Caudate nucleus (tissue), 63 donors: ENCODE measurements at places on chromosomes 12 and 14.

GRCh38 chr14:100605706-100606686, 18.8 kb upstream of the BEGAIN start:
- no peak for DNase-seq

DNA sequence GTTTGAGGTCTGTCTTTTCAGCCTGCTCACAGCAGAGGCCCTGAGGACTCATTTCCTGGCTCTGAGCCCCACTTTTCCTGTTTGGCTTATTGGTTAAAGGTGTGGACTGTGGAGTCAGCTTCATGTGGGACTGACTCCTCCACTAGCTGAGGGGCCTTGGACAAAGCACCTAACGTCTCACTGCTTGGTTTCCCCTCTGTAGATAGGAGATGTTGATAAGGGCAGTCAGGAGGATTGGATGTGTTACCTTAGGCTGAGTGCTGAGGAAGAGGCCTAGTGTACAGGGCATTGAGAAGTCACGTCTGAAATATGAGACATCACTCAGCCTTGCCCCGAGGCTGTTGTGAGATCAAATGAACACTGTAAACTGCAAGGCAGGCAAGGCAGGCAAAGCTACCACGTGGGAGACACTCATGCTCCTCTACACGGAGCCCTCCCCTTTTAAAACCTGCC, 27.1 kb upstream of the TCL1A start:
- DNase-seq = no peak

DNA sequence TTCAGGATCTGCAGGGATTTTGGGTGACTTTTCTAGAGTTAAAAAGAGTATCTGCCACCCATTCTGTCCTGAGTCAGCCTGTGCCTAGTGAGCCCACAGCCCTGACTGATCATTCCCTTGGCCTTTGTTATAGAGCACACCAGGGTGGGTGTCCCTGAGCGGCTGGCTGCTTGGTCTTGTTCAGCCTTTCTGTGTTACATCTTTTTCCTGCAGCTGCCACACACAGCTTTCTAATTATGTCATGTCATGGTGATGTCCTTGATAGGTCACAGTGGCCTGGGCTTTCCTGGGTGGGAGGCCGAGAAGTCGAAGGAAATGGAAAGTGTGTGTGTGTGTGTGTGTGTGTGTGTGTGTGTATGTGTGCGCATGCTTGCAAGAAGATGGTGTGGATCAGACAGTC, 293.2 kb upstream of the CRY1 start:
- no peak for DNase-seq

DNA sequence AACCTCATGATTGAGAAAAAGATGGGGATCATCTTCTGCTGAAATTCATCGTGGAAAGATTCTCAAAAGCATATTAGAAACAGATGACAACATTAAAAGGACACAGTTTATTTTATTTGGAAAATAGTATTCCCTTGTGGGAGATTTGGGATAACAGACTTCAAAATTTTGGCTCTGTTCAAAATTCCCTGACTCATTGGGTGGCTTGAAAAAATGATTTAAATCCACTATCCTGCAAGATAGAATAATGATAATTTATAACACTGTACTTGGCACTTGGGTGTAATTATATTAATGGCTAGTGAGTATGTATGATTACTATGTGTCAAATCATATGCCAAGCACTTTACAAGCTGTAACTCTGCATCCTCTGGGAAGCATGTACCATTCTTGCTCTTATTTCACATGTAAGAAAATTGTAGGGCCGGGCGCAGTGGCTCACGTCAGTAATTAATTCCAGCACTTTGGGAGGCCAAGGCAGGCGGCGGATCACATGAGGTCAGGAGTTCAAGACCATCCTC, 128.8 kb downstream of the LMNTD1 start:
- no peak for DNase-seq

GRCh38 chr14:105856676-105857219, 330.4 kb downstream of the TMEM121 start:
- no peak for DNase-seq

DNA sequence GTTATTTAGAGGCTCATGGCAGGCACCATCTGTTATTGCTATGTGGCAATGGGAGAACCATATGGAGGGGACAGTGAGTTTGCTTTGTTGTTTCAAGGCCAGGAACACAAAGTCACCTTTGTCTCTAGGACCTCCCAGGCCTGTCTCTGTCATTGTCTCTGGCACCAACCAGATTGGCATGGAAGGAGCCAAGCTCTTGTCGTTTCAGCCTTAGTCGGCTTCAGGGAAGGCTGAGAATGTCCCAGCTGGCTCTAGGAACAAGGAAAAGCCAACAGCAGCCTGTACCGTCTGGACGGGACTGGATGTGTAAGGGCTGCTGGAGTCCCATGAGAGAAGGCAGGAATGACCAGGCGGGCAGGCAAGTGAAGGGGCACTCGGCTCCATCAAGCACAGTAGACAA, 29.2 kb downstream of the RPH3A start:
- no peak for DNase-seq

- DNase-seq = no peak
Observed at GRCh38 chr12:64918801-64919200, 94.4 kb downstream of the TBC1D30 start.

GRCh38 chr14:96965885-96966595, 168.9 kb downstream of the VRK1 start:
- DNase-seq = no peak
